ENCODE measurements at places on chromosomes 12 and 14. TPM values are rescaled to one million over a fixed set of nuclear protein-coding genes. Genes with fewer than 3 reads are reported as not detected.

GRCh38 chr12:15472036-15472435 lies 149.7 kb downstream of the PTPRO start:
- DNase-seq = no peak

- no peak for DNase-seq
Observed at GRCh38 chr12:42750356-42750755, 160.8 kb upstream of the PRICKLE1 start.

DNA sequence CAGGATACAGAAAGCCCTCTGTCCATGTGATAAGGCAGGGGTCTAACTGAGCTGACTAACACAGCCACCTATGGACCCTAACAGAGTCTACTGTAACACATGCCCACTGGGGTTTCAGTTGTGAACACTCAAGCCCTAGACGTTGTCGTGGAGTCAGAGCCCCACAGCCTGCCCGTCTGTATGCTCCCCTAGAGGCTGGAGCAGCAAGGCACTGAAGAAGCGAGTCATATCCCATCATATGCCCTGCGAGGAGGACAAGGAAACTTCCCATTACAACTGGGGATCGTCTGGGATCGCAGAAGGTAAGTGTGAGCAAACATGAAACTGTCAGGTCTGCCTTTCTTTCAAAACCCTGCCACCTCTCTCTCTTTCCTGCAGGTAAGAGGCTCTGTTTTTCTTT lies 138.1 kb downstream of the GPR65 start:
- no peak for DNase-seq

GRCh38 chr14:94474581-94475031 lies 1.4 kb downstream of the SERPINA9 start:
- no peak for DNase-seq

DNA sequence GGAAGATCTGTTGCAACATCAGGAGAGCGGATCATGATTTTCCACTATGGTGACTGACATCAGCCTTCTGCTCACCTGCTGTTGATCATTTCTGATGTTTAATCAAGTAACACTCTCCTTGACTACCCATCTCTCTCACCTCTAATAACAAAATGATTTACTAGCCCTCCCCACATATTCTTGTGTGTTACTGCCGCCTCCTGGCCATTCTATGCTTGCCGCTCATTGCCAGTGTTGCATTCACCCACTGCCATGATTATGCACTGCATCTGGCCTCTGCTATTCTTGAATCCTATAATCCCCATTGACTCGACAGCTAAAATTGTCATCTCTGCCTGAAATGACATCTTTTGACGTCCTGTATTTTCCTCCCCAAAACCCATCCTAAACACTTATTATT lies 113.8 kb downstream of the RERGL start:
- no peak for DNase-seq

DNA sequence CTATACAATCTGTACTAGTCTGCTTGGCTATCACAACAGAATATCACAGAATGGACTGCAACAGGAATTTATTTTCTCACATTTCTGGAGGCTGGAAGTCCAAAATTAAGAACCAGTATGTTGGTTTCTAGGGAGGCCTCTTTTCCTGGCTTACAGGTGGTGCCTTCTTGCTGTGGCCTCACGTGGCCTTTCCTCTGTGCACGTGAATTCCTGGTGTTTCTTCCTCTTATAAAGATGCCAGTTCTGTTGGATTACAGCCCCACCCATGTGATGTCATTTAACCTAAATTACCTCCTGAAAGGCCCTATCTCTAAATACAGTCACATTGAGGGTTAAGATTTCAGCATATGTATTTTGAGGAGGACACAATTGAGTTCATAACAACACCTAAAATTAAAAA lies 32.1 kb upstream of the C2CD5 start:
- no peak for DNase-seq

DNA sequence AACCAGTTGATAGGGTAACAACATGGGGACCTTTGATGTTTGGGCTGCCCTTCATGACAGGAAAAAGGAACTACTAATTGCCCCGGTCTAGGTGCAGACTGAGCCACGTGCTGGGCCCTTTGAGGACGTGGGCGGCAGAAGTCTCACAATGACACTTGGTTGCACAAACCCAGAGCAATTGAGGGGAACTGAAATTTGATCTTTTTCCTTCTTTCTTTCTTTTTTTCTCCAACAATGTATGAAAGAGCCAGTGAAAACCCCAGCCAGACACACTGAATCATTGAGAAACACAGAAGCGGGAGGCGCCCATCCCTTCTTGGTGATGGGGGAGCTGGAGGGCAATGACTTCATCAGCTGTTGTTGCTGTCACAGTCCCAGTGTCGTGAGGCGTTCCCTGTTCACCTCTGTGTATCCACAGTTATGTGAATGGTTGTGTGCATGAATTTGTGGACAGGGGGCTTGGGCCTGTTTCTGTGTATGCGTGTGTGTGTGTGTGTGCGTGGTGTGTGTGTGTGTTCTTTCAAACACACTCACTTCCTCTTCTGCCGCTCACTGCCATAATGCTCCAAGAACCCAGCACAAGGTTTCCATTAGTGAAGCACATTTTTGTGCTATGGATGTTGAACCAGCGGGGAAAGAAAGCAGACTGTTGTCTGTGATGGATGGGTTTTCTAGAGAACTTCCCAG lies 137.5 kb upstream of the CCND2 start:
- DNase-seq = no peak

GRCh38 chr14:59576332-59577294 lies at the start of gene CCDC175:
CCDC175 (minus strand) TSS chr14:59576812; CDS start chr14:59576775, 37 bp downstream.
- DNase-seq = peak; percentile 33

GRCh38 chr14:74501135-74501614 lies 7.6 kb downstream of the ISCA2 start:
- DNase-seq = peak; percentile 46

DNA sequence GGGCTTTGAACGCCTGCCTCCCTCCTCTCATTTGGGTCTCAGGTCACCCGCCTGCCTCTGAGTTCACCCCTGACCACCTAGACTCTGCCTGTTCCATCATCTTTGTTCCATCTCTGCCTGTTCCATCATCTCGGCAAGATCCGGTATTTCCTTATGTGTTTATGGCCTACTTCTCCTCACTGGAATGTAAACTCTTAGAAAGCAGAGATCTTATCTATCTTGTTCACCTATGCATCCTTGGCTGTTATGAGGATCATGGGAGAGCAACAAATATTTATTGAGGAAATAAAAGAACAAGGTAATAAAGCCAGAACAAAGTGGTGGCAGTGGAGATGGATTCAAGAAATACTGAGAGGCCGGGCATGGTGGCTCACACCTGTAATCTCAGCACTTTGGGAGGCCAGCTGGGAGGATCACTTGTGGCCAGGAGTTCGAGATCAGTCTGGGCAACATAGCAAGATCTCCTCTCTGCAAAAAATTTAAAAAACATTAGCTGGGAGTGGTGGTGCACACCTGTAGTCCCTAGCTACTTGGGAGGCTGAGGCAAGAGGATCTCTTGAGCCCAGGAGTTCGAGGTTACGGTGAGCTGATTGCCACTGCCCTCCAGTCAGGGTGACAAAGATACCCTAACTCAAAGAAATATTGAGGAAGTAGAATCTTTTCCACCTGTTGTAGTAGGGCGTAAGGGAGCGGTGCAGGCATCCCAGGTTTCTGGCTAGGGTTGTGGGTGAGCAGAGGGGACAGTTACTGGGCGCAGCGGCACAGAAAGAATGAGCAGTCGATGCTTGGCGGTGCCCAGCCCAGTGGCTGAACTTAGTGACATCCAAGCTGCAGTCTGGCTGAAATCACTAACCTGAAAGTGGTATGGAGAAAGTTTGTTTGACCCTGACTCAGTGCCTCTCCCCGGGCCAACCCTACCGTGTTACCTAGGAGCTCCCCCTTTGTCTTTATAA lies 1.7 kb upstream of the KLC1 start:
- DNase-seq = no peak

DNA sequence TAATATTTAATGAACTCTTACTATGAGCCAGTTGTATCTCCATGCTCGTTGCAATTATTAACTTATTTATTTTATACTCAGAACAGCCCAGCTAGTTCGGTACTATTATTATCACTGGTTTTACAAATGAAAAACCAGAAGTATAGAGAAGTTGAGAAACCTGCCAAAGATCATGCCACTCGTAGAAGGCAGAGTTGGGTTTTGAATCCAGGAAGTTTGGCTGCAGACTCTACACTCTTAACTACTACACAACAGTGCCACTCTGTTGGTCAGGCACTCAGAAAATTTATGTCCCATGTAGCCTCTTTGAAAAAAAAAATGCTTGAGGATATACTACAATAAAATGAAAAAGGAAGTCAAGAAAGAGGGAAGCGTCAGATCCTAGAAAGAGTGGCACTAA lies 71.5 kb upstream of the ARID2 start:
- no peak for DNase-seq

Gene CCDC197
- not detected for total RNA-seq

Gene TBX3
- 145 TPM for total RNA-seq

Gene PSMA3
- total RNA-seq = 158 TPM

Gene ARHGDIB
- 0.59 TPM for total RNA-seq
